ENCODE measurements at places on chromosomes 6 and 20.
A peak's percentile ranks its signal among the peaks of the same experiment; 100 is the strongest.

DNA sequence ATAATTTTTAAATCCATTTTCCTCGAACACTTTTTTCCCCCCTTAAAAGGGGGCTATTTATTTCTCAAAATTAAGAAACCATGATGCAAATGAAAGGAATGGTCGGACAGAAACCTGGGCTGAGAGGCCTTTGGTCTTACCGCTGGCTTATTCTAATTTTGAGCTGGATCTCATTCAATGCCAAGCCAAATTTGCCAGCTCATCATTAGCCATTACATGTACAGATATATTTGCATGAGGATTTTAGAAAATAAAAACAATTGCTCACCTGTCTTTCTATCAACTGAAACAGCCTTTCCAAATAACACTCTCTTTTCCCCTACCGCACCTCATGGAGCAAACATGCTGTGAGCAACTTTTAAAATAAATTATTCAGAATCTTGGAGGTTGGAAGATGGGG is 219.5 kb upstream of the DTNBP1 start:
- DNase-seq = no peak

DNA sequence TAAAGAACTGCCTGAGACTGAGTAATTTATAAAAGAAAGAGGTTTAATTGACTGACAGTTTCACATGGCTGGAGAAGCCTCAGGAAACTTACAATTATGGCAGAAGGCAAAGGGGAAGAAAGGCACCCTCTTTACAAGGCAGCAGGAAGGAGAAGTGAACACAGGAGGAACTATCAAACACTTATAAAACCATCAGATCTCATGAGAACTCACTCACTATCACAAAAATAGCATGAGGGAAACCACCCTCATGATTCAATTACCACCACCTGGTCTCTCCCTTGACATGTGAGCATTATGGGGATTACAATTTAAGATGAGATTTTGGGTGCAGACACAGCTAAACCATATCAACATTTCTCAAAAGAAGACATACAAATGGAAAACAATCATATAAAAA is 266.3 kb downstream of the EPM2A start:
- DNase-seq = no peak

- DNase-seq = no peak
Observed at GRCh38 chr20:32343439-32343838, 14.7 kb upstream of the ASXL1 start.

- peak; percentile 25 for DNase-seq
Observed at GRCh38 chr6:722608-723007, 29.7 kb upstream of the EXOC2 start.

DNA sequence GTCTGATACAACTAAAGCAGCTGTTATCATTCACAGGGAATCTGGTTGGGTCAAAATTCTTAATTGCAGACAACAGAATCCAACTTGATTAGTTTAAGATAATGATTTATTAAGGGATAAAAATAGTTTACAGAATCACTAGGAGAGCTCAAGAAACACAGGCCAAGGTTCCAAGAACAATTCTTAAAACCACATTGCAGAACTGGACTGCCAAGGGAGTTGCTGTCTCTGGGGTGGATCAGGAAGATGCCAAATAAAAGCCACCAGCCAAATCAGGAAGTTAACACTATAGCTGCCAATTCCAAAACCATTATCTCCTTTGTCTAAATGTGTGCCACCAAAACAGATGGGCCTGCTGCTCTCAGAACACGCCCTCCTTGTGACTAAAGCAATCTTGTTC is 53.7 kb downstream of the NUDT3 start:
- DNase-seq = no peak

DNA sequence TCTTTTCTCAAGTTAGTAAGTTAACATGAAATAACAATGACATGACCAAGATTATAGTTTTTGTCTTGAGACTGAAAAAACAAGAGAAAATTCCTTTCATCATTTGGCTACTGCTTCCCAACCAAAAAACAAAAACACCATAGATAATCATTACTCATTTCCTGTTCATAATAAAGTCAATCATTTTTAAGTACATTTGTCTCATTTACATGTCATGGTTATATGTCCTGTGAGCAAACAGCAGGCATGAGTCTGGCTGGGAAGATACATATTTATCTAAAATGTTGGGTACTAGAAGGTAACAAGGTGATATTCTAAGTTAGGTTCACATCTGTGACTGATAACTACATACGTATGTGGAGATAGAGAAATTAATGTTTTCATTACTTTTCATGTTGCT is 180.5 kb downstream of the ISM1 start:
- DNase-seq = no peak

DNA sequence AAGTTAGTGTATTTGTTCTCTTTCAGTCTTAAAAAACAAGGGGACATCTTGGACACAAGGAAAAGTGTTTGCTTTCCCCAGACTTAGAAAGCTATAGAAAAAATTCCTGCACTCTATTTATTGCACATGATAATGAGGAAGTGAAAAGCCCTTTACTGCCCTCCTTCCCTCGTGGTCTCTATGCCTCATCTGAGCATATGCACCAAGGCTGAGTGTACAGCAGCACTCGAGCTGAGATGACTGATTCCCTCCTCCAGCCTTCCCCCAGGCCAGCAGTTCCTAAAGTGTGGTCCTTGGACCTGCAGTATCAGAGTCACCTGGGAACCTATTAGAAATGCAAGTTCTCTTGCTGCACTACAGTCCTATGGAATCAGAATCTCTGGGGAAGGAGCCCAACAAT is 14.3 kb upstream of the LAMP5 start:
- no peak for DNase-seq

- no peak for DNase-seq
Observed at GRCh38 chr6:157647261-157647915, 175.7 kb upstream of the SNX9 start.

DNA sequence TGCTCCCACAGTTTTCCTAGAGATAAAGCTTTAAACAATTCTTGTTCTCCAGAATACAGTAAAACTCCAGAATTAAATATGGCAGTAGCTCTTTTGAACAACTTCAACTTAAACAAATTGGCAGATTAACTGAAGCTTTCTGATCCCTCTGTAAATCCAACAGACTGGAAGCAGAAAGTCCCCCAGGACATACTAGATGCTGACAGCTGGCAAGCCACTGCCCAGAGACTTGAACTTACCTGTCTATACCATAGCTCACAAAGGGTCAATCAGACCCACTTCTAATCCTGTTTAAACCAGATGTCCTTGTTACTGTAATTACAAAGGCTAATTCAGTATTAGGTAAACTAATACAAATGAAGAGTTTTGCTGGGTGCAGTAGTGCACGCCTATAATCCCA is 12.3 kb downstream of the GPLD1 start:
- DNase-seq = no peak

DNA sequence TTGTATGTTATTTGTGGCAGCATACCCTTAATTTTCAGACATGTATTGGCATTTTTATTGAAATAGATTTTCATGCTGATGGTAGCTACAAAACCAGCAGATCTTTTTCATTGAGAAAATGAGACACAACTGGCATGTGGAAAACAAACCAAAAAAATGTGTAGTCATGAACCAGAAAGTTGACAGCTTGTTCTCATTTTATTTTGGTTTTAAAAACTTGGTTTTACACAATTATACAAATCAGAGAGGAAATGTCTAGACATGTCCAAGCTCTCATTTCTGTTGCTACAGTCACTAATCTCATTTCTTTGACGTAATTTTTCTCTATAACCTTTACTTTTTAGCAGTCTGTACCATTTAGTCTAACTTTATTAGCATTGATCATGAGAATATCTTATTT is 85.4 kb downstream of the GRIK2 start:
- DNase-seq = no peak

DNA sequence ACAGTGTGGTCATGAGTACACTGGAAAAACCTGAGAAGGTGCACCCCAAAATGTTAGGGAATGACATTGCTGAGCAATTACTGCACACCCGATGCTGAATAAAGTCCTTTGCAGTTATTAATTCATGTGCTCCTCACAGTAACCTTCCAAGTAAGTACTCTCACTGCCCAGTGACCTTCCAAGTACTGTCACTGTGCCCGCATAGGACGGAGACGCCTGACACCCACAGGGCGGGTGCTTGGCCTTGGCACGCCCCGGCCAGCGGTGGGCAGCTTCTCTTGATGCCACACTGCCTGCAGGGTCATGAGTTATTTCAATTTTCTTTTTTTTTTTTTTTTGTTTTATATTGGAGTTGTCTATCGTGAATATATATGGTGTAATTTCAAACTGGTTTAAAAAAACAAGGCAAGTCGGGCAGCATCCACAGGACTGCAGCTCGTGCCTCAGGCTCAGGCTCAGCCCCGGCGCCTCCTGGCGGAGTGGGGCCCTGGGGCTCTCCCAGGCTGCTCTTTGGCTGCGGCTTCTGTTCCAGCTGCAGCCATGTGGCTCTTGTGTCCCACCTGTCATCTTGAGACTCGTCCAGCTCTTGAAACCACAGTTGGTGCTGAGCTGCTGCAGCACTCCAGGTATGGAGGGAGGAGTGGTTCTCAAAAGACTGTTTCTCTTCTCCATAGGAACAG is 27.0 kb downstream of the PNLDC1 start:
- DNase-seq = no peak

GRCh38 chr6:106964954-106965353 is 9.6 kb downstream of the CD24 start:
- no peak for DNase-seq

- DNase-seq = no peak
Observed at GRCh38 chr6:15980801-15981200, 148.1 kb upstream of the MYLIP start.

- DNase-seq = no peak
Observed at GRCh38 chr6:110620065-110620464, 143.7 kb upstream of the SLC22A16 start.

- DNase-seq = no peak
Observed at GRCh38 chr6:70210462-70210861, 92.4 kb downstream of the COL9A1 start.

DNA sequence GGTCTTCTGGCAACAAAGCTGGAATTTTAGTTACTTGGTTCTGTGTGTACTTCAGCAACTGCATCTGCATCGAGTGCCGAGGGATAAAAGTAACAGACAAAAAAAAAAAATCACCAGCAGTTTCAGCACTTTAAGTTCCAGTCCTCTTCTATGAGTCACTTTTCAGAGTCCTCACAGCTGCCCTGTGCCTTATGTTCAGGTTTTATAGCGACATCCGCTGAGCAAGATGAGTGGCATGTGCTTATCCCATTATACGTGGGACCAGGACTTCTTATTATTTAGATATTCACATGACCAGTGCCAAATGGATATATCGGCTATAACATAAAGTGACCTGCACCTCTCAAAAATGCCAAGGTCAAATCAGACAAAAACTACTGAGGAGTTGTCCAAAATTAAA is 242.9 kb downstream of the FOXA2 start:
- DNase-seq = no peak

DNA sequence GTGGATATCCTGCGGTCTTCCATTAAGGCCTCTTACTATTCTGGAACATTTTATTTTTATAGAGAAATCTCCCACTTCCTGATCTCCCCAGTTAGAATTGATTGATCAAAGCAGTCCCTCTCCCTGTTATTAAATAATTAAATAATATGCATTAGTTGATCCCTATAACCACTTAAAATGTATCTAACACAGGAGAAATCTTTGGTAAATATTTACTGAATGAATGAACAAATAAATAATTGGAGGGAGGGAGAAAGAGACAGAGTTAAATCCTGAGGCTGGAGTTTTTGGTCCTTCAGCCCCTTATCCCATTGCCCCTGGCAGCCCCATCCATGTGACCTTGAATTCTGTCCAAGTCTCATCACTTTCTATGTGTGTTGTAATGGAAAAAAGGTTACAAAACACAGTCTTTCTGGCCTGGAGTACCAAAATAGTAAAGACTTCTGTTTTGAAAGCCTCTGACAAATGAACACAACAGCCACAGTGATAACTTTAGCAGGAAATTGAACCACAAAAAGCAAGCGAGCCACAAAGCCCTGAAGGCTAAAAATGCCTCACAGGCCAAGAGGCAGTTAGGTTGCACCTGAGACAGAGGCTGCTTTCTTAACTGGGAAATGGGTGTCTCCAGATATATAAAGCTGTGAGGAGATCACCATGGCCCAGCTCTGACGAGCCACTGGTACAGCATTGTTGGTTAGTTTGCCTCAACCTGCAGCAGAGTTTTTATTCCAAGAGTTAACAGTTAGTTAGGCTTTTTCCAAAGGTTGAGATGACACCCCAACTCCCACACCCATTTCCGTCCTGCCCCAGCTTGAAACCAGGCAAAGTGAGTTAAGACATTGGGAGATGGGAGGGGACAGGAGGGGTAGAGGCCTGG is 11.3 kb downstream of the NT5E start:
- no peak for DNase-seq

GRCh38 chr20:49167811-49168507 is 20.2 kb downstream of the STAU1 start:
- DNase-seq = no peak

DNA sequence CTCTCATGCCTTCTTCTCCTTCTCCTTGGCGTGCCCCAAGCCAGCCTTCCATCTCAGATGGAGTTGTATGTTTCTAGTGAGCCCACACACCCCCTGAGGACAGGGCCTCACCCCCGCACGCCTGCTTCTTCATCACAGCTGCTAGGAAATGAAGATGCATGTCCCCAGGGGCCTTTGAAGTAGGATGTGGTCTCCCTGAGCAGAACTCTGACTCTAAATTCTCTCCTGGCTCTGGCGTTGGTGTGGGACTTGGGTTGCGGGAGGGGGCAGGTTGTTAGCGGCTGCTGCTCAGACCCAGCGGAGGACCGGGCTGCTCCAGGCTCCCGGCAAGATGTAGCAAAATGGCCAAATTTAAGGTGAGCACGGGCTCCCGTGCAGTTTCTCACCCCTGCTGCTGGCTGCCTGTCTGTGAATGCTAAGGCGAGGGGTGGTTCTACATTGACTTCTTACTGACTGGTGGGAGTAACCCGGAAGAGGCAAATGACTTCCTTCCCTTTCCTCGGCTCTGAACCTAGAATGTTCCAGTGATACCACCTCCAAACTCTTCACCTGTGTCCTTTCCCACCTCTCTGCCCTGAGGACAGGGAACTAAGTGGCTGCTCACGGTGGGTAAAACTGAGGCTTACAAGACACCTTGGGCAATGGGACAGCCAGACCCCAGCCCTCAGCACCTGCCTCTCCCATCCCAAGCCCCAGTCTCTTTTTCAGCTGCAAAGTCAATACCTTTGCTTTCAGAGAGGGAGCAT is 8.8 kb downstream of the SYNJ2 start:
- no peak for DNase-seq

DNA sequence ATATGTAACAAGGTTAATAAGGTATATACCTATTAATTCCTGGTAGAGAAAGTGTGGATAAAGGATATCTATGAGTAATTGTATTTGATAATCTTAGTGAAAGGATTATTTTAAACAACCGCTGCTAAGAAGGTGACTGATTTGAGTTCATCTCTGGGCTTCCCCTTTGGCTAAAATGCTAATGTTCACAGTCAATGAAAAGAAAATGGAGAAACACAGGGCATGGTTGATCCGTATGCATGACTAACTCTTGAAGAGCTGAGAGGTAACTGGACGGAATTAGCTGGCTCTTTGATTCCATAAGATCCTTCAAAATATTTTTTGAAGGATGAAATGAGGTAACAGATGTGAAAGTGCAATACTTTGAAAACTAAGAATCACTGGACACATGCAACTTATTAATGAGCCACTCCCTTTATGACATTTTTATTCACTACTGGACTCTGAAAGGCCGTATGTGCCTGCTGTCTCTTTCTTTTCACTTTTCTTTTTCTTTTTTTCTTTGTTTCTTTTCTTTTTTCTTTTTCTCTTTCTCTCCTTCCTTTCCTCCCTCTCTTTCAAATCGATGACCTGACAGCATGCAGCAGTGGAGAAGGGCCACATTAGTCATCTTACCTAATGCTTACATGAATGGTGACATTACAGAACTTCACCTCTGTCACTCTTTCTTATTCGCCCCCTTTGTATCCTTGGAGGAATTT is 464.6 kb downstream of the CDKAL1 start:
- no peak for DNase-seq

- DNase-seq = no peak
Observed at GRCh38 chr6:22112461-22112860, 184.4 kb downstream of the PRL start.

- DNase-seq = no peak
Observed at GRCh38 chr20:21126581-21126870, 644 bp downstream of the KIZ start.

Data from GM04504 (cell line).